Vein endothelial cell (primary cell): ENCODE measurements at places on chromosomes 1 and 21. TPM values are rescaled to one million over a fixed set of nuclear protein-coding genes. Genes with fewer than 3 reads are reported as not detected.

The NBPF3 gene
- total RNA-seq: 1.8 and 5.9 TPM in 2 replicates

The RPE65 gene
- not detected in 2 replicates for total RNA-seq

The SLC25A34 gene
- 0.33 and 1.1 TPM in 2 replicates for total RNA-seq

The FAM151A gene
- total RNA-seq: not detected in 2 replicates

The NUF2 gene
- total RNA-seq: 8.5 and 23.5 TPM in 2 replicates

The CCDC190 gene
- total RNA-seq: 1.9 and 2.9 TPM in 2 replicates

The FMO3 gene
- not detected in 2 replicates for total RNA-seq

The FCRLA gene
- total RNA-seq: 0.10 TPM in 1 of 2 replicates, not detected in the other

The OR2T29 gene
- not detected in 2 replicates for total RNA-seq
